ENCODE measurements at places on chromosomes 3 and 15. TPM values are rescaled to one million over a fixed set of nuclear protein-coding genes. Genes with fewer than 3 reads are reported as not detected.

SATB1 gene
- 204 TPM for total RNA-seq

SLC15A2 gene
- 3.0 TPM for total RNA-seq

ECE2 gene
- total RNA-seq: not detected

ASB14 gene
- total RNA-seq: not detected

ADCY5 gene
- total RNA-seq: not detected

SLC9A9 gene
- 36.8 TPM for total RNA-seq

LARP6 gene
- total RNA-seq: not detected

CDC25A gene
- 1.1 TPM for total RNA-seq

MINAR1 gene
- 0.47 TPM for total RNA-seq

ISLR2 gene
- not detected for total RNA-seq

TPRA1 gene
- 18.4 TPM for total RNA-seq

ZSCAN29 gene
- total RNA-seq: 20.8 TPM

- no peak for DNase-seq
These were observed 83.4 kb upstream of the STT3B start for GRCh38 chr3:31449318-31449717.

DNA sequence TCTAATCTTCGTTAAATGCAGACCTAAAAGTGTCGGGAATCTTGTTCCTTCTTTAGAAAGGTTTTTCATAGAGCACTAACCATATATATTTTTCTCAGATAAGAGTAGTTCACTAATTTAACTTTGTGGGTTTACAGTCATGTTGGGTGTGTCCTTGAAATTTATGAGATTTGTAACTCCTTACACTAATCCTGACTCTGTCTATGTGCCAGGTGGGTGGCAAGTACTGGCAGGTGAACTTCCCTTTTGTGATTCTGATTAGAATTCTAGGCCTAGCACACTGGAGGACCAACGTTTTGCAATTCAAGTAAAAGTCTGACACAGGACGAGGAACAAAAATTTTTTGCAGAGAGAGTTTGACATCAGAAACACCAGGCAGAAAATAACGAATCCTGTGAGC, 220.1 kb downstream of the P3H2 start:
- no peak for DNase-seq

DNA sequence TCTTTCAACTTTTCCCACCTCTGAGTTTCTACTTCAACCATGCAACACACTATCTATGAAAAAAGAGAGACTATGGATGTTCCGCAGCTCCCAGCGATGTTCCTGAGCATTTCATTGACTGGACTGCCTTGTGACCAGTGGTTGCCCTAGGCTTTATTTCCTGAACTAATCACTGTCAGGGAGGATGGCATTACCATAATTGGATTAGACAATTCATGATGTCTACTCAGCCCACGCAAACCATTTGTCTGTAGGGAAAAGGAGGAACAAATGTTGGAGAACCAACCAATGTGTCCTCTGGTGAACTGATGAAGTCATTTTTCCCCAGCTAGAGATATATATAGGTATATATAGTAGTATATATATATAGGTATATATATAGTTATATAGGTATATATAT, 229.3 kb upstream of the MCTP2 start:
- no peak for DNase-seq

- no peak for DNase-seq
These were observed 3.6 kb downstream of the CHDH start for GRCh38 chr3:53842436-53843194.

- no peak for DNase-seq
These were observed 515.3 kb downstream of the EPHB1 start for GRCh38 chr3:135310317-135310716.

GRCh38 chr3:87228316-87228715, 1.2 kb downstream of the CHMP2B start:
- no peak for DNase-seq

DNA sequence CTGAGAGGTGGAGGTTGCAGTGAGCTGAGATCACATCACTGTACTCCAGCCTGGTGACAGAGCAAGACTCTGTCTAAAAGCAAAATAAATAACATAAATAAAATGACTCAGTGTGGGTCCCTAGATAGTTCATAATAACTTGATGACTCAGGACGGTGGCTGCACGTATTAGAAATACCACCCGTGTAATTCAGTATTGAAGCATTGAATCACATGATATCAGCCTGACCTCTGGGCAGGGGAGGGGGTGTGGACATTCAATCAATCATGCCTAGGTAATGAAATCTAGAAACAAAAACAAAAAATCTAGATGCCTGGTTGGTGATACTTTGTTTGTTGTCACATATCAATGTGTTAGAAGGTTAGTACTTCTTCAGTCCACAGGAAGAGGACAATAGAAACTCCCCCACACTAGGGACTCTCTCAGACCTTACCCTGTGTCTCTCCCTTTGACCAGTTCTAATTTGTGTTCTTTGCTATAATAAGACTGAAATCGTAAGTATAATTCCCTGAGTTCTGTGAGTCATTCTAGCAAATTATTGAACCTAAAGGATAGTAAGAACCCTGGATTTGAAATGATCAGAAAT, 177.3 kb downstream of the GAP43 start:
- no peak for DNase-seq

- peak; percentile 23 for DNase-seq
These were observed 4.2 kb downstream of the RHCG start for GRCh38 chr15:89492111-89492641.

DNA sequence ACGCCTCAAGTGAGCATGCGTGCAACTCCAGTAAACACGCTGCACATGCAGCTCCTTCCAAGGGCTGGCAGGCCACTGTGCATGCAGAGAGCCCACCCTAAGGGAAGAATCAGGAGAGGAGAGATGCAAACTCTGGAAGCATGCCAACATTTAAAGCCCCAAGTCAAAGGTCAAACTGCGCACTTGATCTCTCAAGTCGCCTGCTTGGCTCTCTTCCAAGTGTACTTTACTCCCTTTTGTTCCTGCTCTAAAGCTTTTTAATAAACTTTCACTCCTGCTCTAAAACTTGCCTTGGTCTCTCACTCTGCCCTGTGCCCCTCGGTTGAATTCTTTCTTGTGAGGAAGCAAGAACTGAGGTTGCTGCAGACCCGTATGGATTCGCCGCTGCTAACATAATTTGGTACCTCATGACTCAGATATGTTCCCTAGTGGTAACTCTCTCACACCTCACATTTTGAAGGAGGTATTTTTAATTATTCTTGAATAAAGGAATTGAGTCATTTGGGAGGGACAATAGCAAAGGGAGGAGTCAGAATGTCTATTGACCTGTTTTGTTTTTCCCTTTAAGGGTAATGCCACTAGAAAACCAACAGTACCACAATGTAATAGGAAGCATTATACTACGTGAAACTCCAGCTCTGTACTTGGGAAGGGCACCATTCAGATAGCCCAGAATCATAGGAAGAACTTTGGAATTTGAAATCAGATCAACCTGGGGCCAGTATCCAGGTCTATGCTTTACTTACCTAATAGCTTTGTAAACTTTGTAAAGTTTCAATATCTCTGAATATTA, 19.6 kb upstream of the DGKG start:
- DNase-seq: no peak

DNA sequence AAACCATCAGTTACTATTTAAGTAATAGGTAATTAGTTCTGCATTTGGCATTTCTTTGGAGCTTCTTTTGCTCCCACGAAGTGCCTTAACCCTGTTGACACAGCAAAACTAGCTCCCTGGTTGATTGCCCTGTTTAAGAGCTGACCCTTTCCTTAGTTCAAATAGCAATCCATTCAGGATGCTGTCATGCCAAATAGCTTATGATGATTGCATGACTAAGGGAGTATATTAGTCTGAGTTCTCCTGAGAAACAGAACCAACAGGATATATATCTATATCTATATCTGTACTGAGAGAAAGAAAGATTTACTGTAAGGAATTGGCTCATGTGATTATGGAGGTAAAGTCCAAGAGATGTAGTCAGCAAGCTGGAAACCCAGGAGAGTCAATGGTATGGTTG, 50.3 kb upstream of the SPRED1 start:
- no peak for DNase-seq

DNA sequence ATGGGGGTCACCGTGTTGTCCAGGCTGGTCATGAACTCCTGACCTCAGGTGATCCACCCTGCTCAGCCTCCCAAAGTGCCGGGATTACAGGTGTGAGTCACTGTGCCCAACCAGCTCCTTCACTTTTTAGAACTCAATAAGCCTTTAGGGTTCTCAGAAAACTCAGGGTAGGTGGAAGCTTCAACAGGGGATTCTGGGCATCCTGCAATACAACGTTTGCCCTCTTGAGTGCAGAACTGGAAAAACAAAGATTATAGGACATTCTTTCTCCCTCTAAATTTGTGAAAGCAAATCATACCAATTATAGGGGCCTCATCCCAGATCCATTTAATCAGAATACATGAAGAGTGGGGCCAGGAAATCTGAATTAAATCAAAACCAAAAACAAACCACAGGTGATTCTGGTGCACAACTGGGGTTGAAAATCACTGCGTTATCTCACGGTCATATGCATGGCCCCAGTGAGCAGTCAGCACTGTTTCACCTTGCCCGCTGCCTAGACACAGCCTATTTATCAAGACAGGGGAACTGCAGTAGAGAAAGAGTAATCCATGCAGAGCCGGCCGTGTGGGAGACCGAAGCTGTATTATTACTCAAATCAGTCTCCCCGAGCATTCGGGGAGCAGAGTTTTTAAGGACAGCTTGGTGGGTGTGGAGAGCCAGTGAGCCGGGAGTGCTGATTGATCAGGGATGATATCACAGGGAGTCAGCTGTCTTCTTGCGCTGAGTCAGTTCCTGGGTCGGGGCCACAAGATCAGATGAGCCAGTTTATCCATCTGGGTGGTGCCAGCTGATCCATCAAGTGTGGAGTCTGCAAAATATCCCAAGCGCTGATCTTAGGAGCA, 58.4 kb downstream of the TMEM44 start:
- DNase-seq: no peak

GRCh38 chr3:128515967-128516366, 23.0 kb upstream of the GATA2 start:
- no peak for DNase-seq

DNA sequence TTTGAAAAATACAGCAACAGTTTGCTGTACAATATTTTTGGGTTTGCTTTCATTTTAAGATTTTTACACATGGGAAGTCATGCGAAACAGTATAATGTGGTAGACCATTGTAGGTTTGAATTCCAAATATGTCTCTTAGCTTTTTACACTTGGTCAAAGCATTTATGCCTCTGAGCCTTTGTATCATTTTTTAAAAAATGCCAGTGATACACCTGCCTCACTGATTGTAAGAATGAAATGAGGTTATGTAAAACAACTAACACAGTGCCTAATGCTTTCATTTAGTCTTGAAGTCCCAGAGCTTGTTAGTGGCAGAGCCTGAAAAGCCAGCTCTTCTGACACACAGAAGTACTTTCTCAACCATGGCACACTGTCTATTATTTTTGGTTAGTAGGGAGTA, 202.0 kb downstream of the UBE2E2 start:
- DNase-seq: no peak

DNA sequence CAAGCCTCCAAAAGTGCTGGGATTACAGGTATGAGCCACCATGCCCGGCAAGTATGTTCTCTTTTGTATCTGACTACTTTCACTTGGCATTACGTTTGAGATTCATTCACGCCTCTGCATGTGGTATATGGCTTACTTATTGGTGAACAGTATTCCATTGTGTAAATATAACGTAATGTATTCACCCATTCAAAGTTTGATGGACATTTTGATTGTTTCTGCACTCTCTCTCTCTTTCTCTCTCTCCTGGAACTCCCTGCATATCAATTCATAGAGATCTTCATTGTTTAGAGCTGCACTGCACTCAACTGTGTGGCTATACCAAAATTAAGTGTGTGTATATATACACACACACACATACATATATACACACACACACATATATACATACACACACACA, 30.4 kb downstream of the SPPL2A start:
- no peak for DNase-seq

DNA sequence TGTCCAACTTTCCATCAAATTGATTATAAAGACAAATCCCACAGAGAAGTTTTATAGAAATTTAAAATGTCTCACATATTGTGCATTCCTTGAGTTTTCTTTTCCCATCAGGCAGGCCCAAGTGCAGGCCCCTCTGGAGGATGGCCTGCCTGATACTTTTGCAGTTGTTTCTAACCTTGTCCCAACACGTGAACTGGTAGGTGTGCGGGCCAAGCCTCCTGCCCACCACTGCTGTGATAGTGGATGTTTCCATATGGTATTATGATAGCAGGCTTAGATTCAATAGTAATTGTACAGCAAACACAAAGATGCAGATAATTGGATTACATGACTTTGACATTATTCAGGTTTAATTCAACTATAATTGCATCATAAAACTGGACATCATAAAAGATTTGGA, 1.4 kb downstream of the P2RY12 start:
- no peak for DNase-seq

DNA sequence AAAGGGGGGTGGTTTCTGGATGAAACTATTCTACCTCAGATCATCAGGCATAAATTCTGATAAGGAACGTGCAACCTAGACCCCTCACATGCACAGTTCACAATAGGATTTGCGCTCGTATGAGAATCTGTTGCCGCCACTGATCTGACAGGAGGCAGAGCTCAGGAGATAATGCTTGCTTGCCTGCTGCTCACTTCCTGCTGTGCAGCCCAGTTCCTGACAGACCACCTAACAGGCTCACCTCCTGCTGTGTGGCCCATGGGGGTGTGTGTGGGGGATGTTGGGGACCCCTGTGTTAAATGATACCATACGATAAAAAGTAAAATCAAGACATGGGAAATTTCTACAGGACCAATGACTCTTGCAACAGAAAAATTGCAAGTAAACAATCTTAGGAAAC, 24.0 kb downstream of the CP start:
- no peak for DNase-seq

- no peak for DNase-seq
These were observed 124.6 kb upstream of the LYSMD4 start for GRCh38 chr15:99857836-99858235.

GRCh38 chr3:172246107-172246844, 202.0 kb downstream of the GHSR start:
- DNase-seq: no peak

DNA sequence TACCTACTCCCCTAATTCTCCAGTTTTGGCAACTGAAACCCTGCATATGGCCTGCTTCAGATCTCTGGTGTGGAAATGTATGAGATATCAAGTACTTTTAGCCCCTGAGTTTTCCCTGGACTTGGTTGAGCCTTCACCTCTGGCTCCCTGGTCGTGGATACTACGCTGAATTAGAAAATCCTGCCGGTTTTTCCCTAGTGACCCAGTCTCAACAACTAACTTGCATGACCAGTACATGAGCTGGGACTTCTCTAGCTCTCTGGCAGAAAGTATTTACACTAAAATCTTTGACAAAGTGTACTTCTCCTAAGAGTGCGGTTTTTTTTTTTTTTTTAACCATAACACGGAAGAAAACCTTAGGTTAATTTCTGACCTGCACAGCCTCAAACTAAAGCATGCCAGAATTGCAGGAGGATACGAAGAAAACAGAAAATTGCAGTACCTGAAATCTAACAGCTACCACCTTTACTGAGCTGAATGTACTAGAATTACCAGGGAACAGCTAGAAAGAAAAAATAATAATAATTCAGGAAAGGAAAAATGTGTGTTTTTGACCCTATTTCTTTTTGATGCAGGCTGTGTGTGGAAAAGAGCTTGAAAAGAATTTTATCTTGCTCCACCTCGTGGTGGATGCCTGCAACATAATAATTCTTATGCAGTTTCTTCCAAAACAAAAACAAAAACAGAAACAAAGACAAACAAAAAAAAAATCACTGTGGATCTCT, 165.6 kb downstream of the GMNC start:
- no peak for DNase-seq

GRCh38 chr3:15280853-15281532, 51.4 kb downstream of the SH3BP5 start:
- DNase-seq: no peak
